ENCODE measurements at places on chromosomes 1 and 21. TPM values are rescaled to one million over a fixed set of nuclear protein-coding genes. Genes with fewer than 3 reads are reported as not detected.

Gene CEP350
- 41.4 TPM for total RNA-seq

Gene MATN1
- total RNA-seq, result 0.59 TPM

Gene NPHS2
- not detected for total RNA-seq

Gene STYXL2
- total RNA-seq, result not detected

Gene RHD
- not detected for total RNA-seq

Gene IKBKE
- total RNA-seq, result 17.1 TPM

Gene TRIM67
- not detected for total RNA-seq

Gene IGFN1
- not detected for total RNA-seq

Gene EDARADD
- total RNA-seq, result 24.6 TPM

Gene RGS8
- total RNA-seq, result not detected

Gene LDLRAD1
- not detected for total RNA-seq

Gene LCE2B
- not detected for total RNA-seq

All from CD8-positive, alpha-beta memory T cell (primary cell).